ENCODE measurements at places on chromosomes 5 and 9. TPM values are rescaled to one million over a fixed set of nuclear protein-coding genes. Genes with fewer than 3 reads are reported as not detected.
A peak's percentile ranks its signal among the peaks of the same experiment; 100 is the strongest.

Gene DIMT1
- 44.3 TPM for total RNA-seq

Gene CARTPT
- total RNA-seq: not detected

Gene ADAMTSL1
- total RNA-seq: 2.8 TPM

GRCh38 chr9:81609782-81610739 is 79.3 kb downstream of the TLE1 start:
- DNase-seq: no peak

GRCh38 chr5:178244576-178244975 is 12.0 kb upstream of the PHYKPL start:
- no peak for DNase-seq

GRCh38 chr5:84028093-84028492 is 307.4 kb upstream of the HAPLN1 start:
- no peak for DNase-seq

Gene SLC4A9
- total RNA-seq: not detected

Gene IL7R
- 1.6 TPM for total RNA-seq

- no peak for DNase-seq
These were observed 827.6 kb upstream of the ACO1 start for GRCh38 chr9:31556667-31557463.

DNA sequence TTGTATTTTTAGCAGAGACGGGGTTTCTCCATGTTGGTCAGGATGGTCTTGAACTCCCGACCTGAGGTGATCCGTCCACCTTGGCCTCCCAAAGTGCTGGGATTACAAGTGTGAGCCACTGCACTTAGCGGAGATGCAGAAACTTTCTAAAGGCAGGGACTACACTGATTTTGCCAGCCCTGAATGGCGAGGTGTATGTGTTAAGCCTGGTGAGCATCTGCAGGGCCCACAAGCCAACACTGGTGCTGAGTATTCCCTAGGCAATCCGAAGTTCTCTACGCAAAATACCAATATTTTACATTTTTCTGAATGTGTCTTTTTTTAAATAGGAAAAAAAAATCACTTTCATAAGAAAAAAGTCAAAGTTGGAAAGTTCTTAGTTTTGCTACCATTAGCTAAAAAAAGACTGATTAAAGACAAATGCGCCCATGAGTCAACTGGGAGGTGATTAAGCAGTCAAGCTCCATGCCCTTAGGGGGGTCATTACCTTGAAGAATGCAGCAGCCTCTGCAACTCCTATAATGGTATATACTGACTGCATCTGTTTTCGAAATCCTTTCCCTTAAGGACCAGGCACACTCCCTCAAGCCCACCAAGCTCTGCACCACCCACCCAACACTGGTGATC is 502.8 kb downstream of the BNC2 start:
- no peak for DNase-seq

Gene SPATA31E1
- not detected for total RNA-seq

Gene SH3RF2
- total RNA-seq: 16.3 TPM

GRCh38 chr5:88824892-88825583 is 57.9 kb downstream of the MEF2C start:
- DNase-seq: peak; percentile 59

DNA sequence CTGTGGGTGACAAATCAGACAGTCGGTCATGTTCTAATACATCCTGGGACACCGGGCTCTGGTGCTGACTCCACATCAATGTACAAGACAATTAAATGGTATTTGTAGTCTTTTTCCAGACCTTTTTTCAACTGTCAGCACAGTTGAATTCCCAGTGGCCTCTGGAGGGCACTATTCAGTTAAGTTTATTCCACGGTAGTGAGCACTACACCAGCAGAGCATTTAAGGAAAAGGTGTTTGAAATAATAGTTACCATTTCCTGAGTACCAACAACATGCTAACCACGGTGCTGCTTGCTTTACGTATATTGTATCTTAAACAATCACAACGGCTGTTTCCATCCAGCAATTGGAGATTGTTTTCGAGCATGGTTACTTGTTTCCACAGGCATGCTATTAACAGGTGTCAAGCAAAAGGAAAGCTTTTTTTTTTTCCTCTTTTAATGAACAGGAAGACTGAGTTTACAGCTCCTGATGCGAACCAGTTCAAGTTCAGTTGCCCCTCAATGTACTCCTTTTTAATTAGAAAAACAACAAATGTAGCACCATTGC is 186.7 kb downstream of the PDZD2 start:
- DNase-seq: peak; percentile 32

DNA sequence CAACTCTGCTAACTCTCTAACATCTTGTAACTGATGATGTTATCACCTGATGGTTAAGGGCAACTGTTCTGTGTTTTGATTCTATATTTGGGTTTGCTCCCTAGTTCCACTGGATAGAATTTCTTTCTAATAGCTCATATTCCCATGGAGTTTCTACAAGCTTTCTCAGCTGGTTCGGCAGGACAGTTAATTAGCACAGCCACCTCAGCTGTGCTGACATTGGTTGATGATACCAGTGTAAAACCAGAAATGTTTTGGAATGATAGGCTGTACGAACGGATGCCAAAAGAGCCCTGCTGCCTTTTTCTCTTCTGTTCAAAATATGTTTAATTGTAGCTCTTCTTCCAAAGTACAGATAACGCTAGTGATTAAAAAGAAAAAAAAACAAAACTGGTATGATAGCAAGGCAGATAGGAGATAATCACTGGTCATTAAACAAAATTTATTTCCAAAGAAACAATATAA is 440.5 kb upstream of the ZNF608 start:
- no peak for DNase-seq
